Stimulated activated CD4-positive, alpha-beta T cell treated with anti-CD3 and anti-CD28 coated beads, Interleukin-15, amount 100 ng/mL, for 1 hour (primary cell): ENCODE measurements at places on chromosomes 16 and 17.

- no peak for DNase-seq
Observed at GRCh38 chr17:18966831-18967624, 15.1 kb downstream of the SLC5A10 start.

GRCh38 chr16:29023279-29024277 lies 38.7 kb downstream of the LAT start:
- no peak for DNase-seq

GRCh38 chr16:88347656-88348376 lies 34.9 kb upstream of the ZNF469 start:
- DNase-seq = no peak

DNA sequence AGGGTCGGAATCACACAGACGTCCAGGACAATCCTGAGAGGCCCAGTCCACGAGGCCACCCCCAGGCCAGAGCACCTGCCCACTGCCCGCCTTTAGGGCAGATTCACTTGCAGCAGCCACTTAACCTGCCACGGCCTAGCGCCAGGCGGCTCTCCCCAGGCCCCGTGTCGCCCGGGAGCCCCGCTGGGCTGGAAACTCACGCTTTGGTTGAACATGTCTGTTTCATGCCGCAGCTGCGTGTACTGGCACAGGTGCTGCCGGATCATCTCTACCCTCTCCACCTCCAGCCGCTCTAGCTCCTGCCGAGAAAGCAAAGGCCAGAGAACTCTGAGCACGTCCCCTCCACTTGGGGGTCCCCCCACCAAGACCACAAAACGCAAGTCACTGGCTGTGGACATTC lies 12.7 kb upstream of the RCVRN start:
- DNase-seq = no peak

DNA sequence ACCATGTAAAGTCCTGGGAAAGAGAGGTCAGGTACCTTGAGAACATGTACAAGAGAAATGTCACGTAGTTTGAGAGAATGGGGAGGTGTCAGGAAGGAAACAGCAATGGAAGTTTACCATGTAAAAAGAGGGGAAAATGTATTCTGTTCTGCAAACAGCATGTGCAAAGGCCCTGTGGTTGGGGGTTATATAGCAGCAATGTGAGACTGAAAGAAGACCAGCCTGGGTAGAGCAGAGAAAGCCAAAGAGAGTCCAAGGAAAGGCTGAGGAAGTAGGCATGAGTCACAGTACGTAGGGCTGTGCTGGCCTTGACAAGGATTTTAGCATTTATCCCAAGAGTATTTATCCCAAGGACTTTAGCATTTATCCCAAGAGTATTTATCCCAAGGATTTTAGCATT lies 141.3 kb upstream of the CACNG3 start:
- no peak for DNase-seq

- no peak for DNase-seq
Observed at GRCh38 chr17:59641799-59642484, 22.2 kb downstream of the CLTC start.

DNA sequence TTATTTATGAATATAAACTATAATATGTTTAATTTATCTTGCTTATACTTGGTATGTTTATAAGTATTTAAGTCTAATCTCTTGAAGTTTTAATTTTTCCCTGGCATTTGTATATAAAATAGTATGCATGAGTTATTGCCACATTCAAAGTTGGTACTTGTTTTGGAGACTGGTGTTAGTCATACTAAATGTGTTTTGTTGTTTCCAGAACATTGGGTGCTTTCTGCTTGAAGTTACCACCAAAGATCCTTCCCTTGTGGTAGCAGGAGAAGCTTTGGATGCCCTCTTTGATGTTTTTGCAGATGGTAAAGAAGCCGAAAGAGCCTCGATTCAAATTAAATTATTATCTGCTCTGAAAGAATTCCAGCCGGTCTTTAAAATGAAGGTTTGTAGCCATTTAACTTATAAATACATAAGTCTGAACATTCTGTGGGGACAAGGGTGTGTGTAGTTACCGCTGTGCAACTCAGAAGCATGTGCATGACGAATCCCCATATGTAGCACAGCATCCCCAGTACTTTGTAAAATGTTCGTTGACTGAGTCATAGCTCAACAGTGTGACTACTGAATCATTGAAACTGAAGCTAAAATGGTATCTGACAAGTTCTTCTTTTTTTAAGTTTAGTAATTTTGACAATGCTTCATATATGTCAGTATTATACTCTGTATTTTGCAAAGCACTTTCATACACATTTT lies 36.4 kb downstream of the HEATR3 start:
- DNase-seq = no peak

- DNase-seq = no peak
Observed at GRCh38 chr16:28473714-28474265, 1.7 kb upstream of the NPIPB7 start.

DNA sequence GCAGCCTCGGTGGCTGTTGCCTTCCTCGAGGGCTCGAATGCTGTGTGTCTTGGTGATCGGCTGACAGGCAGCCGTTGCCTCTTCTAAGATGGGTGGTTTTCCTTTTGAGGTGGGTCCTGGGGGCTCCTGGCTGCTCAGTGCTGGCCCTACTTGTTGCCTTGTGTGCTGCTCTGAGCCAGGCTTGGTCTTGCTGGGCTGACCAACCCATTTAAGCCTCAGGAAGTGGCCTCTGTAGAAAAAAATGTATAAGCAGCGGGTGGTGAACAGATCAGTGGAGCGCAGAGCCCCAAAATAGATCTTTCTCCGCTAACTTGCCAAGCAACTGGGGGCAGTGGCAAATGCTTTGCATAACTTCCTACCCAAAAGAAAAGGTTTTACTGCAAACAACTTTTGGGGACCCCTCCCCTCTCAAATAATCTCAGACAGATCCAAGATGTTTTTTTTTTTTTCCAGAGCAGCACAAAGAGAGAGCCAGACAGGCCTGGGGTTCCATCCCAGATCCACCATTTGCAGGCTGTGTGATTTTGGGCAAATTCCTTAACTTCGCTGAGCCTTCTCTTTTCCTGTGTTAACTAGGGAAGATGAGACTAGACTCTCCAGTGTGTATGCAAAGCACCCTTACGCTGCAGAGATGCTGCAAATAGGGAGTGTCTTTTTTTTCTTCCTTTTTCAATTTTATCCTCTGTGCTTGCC lies 42.5 kb downstream of the PLCG2 start:
- no peak for DNase-seq

- no peak for DNase-seq
Observed at GRCh38 chr16:4426021-4426684, 485 bp downstream of the DNAJA3 start.

DNA sequence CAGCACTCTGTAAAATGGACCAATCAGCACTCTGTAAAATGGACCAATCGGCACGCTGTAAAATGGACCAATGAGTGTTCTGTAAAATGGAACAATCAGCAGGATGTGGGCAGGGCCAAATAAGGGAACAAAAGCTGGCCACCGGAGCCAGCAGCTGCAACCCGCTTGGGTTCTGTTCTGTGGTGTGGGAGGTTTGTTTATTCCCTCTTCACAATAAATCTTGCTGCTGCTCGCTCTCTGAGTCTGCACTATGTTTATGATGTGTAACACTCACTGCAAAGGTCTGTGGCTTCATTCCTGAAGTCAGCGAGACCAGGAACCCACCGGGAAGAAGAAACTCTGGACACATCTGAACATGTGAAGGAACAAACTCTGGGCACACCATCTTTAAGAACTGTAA lies 20.5 kb downstream of the TMEM100 start:
- no peak for DNase-seq

DNA sequence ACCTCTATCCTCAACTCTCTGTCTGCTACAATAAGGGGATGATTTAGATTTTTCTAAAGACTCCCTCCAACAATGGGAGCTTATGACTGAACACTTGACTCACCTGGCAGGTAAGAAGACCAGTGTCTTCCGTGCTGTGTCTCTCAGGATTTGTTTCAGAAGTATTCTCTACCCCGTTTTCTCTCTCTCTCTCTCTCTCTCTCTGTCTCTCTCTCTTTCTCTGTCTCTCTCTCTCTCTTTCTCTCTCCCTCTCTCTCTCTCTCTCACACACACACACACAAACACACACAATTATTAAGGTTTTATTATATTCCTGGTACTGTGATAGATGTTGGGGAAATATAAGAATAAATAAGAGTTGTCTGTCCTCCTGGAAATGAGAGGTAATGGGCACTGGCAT lies 263.9 kb downstream of the TOX3 start:
- no peak for DNase-seq
